ENCODE measurements at places on chromosomes 3 and 15.

DNA sequence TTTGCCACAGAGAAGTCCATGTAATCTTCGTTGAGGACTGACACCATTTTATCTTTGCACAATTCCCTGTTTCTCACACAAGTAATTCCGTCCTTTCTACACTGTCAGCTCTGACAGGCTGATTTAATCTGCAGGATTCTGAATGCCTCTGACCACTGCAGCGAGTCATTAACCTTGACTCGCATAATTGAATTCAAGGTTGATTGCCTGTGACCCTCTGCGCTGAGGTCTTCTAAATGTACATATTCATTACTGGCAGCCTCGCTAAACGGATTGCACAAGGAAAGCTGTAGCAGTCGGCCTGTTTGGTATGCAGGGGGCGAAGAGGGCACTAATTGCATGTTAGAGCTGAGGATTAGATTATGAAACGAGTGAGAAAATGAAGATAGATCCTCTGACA, 147.8 kb downstream of the SHOX2 start:
- no peak for DNase-seq

- no peak for DNase-seq
These were observed 46.8 kb downstream of the DMXL2 start for GRCh38 chr15:51575775-51576174.

GRCh38 chr15:61564785-61565184, 335.7 kb upstream of the RORA start:
- no peak for DNase-seq

DNA sequence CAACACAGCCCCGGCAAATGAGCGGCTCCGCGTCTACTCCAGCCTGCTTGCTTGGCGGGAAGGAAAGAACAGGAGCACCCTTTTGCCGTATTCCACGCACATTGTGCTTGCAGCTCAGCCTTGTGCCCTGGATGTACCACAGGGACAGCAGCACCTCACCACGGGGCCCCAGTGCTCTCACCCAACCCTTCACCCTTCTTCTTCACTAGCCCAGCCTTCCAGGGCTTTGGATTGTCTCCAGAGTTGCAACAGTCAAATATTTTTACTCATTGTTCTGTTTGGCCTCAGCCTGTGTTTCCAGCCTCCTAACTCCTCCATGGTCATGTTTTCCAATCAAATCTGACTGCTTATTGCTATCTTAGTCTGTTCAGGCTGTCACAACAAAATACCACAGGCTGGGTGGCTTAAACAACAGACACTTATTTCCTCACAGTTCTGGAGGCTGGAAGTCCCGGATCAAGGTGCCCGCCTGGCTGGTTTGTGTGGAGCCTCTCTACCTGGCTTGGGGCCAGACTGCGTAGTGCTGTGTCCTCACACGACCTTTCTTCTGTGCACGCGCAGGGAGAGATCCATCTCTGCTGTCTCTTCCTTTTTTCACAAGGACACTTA, 79.2 kb upstream of the ABHD17C start:
- DNase-seq: peak; percentile 77

- DNase-seq: no peak
These were observed 71.4 kb downstream of the SMAD3 start for GRCh38 chr15:67136802-67137201.

DNA sequence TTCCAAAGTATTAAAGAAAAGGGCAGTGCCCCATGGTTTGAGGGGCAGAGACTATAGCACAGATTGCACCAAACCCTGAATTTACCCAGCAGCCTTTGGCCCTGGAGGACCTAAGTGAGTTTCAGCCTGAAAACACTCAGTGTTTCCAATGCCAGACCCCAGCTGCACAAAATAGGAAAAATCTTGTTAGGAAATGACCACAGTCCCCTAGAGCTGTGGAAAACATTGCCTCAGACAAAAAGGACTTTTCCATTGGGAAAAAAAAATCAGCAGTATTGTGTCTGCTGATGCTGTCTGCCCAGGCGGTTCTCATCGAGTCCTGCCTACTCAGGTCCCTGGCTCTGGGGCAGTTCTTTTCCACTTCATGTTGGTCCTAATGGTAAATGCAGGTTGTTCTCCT, 121.7 kb upstream of the DLG1 start:
- DNase-seq: no peak

DNA sequence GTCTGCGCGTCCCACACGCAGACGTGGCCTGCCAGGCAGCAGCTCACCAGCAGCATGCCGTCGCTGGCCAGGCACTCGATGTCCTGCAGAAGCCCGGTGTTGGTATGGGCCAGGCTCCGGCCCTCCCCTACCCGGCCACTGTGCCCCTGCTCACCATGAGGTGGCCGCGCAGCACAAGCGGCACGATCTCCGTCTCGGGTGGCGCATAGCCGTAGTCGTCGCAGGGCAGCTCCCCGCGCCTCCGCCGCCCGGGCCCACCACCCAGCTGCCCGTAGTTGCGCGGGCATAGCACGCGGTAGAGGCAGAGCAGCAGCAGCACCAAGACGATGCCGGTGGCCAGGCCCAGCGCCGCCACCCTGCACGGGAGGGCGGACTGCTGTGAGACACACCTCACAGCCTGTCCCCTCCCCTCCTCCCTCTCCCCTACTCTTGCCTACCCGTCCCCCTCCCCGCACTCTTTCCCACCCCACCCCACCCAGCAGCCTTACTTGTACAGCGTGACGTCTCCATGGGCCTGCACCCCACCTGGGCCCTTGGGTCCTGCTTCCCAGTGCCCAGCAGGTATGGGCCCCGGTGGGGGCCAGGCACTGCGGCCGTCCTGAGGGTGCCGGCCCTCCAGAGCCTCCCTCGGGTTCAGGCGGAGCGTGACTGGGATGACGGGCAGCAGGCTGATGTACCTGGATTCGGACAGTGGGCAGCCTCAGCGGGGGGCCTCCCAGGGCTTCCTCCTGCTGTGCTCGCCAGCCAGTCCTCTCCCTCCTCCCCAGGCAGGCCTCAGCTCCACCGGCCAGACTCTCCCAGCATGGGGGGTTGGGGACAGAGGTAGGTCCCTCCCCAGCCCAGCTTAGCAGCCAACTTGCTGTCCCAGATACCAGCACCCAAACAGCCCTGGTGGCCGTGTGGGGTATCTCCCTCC, 37.6 kb downstream of the PTPN23 start:
- DNase-seq: no peak

Measured in KBM-7 (cell line).